ENCODE measurements at places on chromosomes 4 and X.

DNA sequence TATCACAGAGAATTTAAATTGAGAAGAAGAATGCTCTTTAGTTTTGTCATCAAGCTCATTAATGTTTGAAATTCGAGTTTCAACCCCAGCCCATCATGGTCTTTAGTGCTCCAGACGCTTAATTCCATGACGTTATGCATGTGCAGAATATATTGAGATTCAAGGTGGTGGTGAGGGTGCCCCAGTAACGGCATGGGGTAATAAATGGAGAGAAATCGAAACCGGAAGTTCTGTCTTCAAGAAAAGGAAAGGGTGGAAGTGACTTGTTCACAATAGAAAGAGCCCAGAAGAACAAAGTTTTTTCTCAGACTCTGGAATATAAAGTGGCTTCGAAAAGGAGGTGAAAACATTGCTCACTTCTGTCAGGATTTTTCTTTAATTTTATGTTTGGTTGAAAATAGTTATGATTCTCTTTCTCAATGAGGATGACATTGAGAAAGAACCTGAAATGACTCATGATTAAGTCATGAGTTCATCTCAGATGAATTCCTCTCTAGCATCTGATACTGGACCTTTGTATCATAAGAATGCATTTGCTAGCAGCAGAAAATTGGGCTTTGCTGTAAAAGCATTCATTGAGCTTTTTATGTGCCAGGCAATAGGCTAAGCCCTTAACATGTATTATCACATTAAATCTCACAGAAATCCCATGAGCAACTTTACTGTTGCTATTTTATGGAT lies 779 bp upstream of the DDX60L start:
- peak; percentile 15 for DNase-seq

DNA sequence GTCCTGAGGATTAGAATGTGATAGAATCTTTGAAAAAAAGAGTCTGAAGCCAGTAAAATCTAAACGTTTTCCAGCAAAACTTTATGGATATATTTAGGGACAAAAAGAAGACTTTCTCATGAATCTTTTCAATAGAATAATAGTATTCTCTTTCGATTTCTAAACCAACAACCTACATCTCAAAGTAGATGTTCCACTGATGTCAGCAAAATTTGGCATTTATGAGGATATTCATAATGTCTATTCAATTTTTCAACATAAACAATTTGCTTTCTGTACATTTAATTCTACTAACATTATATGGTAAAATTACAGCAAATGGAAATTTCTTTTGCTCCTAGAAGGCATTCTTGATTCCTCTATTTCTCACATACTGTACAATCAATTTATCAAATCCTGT lies 886.5 kb downstream of the CENPC start:
- no peak for DNase-seq

DNA sequence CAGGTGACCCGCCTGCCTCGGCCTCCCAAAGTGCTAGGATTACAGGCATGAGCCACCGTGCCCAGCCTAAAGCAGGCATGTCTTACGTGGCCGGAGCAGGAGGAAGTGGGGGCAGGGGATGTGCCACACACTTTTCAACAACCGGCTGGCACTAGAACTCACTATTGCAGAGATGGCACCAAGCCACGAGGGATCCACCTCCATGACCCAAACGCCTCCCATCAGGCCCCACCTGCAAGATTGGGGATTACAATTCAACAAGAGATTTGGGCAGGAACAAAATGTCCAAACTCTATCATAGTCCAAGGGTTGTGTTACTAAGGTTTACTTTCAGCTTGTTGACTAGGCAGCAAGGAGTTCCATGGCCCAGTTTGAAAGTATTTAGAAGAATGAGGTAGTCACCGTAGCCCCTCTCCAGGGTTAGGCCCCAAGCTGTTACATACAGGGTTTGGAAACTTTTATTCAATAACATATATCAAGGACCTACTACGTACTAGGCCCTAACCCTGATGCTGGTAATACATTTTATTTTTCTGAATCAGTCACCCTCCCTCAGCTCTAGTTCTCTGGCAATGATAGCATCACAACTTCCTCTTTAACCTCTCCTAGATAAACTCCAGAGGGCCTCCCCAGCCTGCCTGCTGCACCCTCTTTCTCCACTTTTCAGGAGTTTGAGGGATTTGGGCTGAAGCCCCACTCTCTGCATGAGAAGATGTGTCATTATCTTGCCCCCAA lies 18.0 kb upstream of the TBC1D14 start:
- DNase-seq: no peak

- no peak for DNase-seq
Observed at GRCh38 chrX:11757397-11757718, 679 bp upstream of the MSL3 start.

- DNase-seq: peak; percentile 38
Observed at GRCh38 chr4:14871676-14872430, 130.4 kb upstream of the CPEB2 start.

- DNase-seq: no peak
Observed at GRCh38 chr4:22551550-22551949, 35.7 kb upstream of the ADGRA3 start.

DNA sequence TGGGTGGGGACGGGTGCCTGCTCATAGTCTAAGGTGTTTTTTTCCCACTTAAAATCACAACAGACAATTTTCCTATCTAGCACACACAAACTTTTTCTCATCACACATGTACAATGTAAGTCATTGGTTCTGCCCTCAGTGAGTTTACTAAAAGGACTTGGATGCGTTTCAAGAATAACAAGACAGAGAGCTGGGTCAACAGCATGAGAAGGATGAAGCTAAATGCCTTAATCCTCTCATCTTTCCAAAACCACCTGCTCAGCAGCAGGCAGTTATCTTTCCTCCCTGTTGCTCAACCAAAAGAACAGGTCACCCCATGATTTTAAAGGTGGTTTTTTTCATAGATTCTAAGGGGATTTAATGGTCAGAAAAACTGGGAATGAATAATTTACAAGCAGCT lies 40.1 kb downstream of the OFD1 start:
- DNase-seq: no peak

GRCh38 chrX:9420275-9421265 lies 44.3 kb upstream of the TBL1X start:
- no peak for DNase-seq

DNA sequence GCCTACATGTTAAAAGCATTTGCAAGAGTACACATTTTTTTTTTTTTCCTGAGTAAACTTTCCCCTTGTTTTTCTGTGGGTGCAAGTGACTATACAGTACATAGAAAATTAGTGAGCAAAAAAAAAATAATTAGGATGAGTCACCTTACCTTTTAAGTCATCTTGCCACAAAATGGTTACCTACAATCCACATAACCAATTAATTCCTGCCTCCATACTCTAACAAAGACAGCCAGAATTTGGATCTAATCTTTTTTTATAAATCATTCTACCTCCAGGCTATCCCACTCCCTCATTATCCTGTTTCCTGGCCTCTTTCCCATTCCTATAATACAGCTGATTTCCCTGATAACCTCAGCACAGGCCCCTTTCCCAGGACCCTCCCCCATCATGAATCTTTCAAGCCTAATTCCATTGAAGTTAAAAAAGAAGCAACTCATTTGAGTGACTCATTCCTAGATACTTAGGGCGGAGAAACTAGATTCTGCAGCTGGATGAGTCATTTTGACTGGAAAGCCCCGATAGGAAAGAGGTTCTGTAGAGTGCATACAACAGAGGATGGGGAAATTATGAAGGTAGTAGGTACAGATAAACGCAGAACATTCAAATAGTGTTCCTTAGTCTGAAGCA lies 128.2 kb downstream of the C4orf51 start:
- DNase-seq: peak; percentile 41

DNA sequence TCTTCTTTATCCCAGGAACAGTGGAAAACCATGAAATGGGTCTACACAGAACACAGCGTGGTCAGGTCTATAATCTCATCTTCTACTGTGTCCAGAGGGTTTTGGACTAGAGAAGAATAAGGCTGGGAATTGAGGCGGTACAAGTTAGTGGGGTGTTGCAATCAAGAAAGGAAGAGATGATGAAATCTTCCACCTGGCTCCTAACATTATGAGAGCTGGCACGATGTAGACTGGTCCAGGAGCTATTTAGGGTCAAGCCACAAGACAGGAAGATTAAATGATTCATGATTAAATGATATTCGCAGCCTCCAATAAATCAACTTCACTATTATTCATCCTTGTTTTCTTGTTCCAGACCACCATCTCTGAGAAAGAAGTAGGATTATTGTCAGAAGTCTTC lies 88.0 kb downstream of the ARSF start:
- DNase-seq: no peak

- DNase-seq: no peak
Observed at GRCh38 chr4:2651546-2651945, 104.6 kb downstream of the TNIP2 start.

DNA sequence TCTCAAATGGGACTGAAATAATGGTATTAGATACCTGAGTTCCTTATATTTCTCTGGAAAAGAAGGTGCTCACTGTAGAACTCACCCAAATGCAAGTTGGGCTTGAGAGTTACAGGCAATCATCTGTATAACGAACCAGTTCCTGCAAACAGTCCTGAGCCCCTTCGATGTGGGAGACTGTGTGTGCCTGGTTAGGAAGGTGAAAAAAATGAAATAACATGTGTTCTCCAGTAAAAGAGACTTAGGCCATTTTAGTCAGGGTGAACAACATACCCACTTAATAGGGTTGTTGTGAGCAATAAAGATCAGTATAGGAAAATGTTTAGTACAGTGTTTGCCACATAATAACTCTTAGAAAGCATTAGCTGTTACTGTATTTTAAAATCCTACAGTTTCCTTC lies 23.4 kb downstream of the STIM2 start:
- DNase-seq: no peak

- DNase-seq: no peak
Observed at GRCh38 chr4:89723096-89723495, 113.9 kb downstream of the SNCA start.

DNA sequence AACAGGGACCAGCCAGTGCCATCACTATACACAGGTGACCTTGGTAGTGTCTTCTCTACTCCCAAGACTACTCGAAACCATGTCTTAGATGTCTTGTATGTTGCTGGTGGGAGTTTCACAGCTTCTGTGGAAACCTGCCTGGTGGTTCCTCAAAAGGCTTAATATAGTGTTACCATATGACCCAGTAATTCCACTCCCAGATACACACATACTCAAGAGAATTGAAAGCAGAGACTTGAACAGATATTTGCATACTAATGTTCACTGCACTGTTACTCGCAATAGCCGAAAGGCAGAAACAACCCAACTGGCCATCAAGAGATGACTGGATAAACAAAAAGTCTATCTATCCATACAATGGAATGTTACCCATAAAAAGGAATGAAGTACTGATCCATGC lies 3.1 kb downstream of the TFDP3 start:
- no peak for DNase-seq

All from activated naive CD8-positive, alpha-beta T cell treated with anti-CD3 and anti-CD28 coated beads, Interleukin-2, amount 50 U/mL, for 24 hours (primary cell).